ENCODE measurements at places on chromosomes 7 and 10.

GRCh38 chr10:122461367-122461728 is at the start of gene HTRA1:
TSS of gene HTRA1 (plus strand) at chr10:122461553. CDS start at chr10:122461653, 100 bp downstream.
- DNase-seq: no peak

GRCh38 chr10:117631276-117632145 is 89.0 kb downstream of the EMX2 start:
- no peak for DNase-seq

- DNase-seq: no peak
Measured at GRCh38 chr10:19426034-19426433, 377.4 kb downstream of the MALRD1 start.

- no peak for DNase-seq
Measured at GRCh38 chr7:104196161-104196560, 11.7 kb downstream of the ORC5 start.

DNA sequence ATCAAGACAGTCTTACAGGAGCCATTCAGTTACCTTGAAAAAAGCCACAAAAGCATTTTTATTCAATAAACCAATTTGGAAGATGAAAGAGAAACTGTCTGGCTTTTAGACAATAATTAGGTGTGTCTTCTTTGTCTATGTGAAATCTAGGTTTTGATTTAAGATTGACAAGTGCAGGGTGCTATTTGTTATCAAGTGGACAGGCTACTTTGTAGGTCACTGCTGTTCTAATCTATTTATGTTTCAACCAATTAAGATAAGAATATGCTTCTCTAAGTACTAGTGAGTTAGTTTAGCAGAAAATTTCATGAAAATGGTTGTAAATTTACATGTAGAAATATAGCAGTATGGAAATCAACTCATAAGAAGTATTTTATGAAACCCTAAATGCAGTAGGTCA is 177.5 kb downstream of the CACNA2D1 start:
- no peak for DNase-seq

DNA sequence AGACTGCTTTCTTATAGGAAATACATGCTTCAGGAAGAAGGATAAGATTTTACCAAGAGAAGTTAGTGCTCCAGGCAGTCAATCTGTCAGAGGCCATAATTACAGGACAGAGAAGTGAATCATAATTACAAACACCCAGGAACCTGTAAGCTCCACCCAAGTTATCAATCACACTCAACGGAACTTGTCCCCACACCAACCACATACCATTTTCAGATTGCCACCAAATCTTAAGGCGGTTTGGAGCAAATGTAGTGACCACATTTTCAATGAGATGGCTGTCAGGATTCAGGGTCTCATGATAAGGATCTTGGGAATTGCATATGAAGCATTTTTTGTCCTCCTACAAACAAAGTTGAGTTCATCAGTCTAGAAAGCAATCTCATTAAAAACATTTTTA is 4.8 kb downstream of the LAMB1 start:
- DNase-seq: no peak

DNA sequence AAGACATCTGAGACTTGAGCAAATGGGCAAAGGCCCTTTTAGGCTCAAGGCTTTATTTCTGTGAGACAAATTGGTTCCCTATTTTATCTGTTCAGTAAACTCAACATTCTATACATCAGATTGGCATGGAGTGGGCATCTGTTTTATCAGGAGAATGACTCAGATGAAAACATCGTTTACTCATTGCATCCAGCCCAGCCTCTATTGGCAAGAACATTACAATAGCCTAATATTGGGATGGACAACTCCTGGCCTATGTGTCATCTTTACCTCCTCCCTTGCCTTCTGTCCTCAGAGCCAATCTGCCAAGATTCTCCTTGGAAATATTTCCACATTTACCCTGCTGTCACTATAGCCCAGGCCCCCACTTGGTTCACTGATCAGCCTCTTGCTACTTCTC is 5.5 kb upstream of the BLNK start:
- no peak for DNase-seq

DNA sequence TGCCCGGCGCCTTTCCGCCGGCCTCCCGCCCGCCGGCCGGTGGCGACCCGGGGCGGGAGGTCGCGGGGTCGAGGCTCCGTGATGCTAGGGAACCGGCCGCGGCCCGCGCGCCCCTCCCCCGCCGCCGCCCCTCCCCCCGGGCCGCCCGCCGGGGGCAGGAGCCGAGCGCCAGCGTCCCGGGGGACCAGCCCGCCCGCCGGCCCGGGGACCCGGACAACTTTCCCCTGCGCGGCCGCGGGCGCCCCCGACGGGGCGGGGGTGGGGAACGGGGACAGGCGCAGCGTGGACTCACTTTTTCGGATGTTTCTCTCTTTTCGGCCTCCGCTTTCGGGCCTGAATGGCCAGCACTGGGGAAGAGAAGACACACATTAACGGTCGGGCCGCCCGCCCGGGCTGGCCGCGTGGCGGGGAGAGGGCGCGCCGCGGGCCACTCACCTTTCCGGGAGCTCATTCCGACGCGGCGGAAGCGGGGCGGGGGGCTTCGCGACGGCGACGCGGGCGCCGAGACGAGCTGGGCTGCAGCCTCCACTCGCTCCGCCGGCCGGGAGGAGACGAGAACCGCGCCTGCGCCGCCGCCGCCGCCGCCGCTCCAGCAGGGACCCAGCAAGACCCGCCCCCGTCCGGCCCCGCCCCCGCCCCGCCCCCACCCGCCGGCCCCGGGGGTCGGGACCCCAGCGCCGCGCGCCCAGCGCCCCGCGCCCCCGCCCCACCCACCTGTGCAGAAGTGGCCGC is at the start of gene SRPK2:
TSS of gene SRPK2 (minus strand) at position 566 of the 732 bp plus-strand sequence.
- peak; percentile 26 for DNase-seq
